ENCODE measurements at places on chromosomes 3 and 15. TPM values are rescaled to one million over a fixed set of nuclear protein-coding genes. Genes with fewer than 3 reads are reported as not detected.

Gene CADM2
- 3.7 TPM for total RNA-seq

Gene AP3S2
- total RNA-seq: 39.5 TPM

Gene ALDH1A2
- total RNA-seq: 22.1 TPM

Gene ZNF774
- 8.3 TPM for total RNA-seq

Gene XPC
- 33.6 TPM for total RNA-seq

Gene STAB1
- total RNA-seq: 124 TPM

Gene SEMA5B
- 0.25 TPM for total RNA-seq
